ENCODE measurements at places on chromosomes 4 and X.

DNA sequence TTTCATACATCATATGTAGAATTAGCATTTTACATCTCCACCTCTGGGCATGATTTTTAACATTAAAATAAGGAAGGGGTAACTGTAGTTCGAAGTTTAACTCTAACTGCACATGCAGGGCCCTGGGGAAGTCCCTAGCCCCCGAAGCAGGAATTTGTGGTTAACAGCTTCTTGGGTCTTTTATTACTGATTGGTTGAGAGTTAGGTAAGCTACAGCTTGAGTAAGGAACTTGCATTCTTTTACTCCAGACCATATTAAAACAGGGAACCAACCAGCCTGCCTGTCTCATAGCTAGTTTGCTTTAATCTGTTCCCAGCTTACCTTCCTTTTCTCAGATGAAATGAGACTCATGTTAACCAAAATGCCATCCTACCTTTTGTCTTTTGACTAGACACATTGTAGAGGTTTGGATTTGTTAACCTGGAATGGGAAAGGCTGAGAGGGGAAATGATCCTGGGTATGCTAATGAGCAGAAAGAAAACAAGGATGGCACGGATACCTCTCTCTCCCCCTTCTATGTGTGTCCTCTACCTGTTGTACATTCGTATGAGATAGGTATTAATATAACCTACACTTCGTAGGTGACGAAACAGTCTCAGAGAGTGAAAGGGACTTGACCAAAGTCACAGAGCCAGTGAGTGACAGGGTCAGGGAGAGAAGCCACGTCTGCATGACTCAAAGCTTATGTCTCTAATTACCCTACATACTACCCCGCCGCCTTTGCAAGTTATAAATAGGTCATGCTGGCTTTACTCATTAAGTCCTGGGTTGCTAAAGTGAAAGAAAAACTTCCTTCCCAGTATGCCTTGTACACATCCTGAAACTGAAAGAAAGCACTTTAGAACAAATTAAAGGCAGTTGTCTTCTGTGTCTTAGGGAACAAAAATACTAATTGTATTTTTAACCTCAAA is 119.5 kb upstream of the AFF2 start:
- peak; percentile 21 for DNase-seq

DNA sequence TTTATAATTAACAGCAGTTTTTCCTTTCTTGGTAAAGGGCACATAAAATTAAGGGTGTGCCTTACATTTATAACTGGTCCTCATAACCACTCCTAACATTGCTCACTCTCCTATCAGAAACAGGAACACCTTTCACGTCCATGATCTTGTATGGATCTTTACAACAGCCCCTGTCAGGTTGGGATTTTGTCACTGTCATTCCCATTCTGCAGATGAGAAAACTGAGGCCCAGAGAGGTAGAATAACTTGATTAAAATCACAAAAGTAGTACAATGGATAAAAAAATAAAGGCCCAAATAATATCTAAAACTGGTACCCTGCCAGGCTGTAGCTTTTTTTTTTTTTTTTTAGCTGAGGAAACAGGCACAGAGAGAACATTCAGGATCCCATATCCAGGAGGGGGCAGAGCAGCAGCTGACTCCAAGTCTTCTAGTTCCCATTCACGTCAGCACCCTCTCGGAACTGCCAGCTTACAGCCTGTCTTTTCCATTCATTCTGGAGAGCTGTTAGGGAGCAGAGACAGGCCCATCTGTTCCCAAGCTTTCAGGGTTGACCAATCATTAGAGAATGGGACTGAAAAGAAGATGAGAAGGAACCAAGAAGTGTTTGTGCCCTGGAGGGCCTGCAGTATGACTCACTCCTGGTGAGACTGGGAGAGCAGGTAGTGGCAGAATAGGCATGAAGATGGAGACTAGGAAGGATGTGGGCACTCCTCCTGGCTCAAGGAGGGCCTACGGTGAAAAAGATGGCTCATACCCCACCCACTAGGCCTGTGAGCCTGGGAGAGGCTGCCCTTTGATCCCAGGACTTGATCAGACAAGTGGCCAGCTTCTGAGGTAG is 7.3 kb downstream of the SUV39H1 start:
- DNase-seq: peak; percentile 12

- DNase-seq: no peak
Observed at GRCh38 chrX:71111141-71111843, at the start of gene IL2RG. TSS of gene IL2RG (minus strand) at chrX:71111577. CDS start at chrX:71111539, 38 bp downstream.

DNA sequence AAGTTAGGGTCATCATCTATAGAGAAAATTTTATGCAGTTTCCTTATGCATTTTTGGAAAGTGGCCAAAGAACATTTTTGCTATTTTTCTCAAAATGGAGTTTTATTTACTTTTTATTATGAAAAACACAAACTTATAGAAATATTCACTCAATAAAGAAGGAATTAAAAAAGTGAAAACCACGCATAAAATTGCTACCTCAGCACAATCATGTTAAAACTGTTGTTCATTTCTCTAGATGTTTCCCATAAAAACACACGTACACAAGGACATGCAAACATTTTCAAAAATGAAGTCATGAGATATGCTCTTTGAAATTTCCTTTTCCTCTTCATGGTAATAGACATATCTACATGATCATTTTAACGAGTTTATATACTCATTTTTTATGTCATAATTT is 536.8 kb upstream of the MAGEB18 start:
- no peak for DNase-seq

GRCh38 chr4:4585012-4585670 is 43.3 kb upstream of the STX18 start:
- no peak for DNase-seq

- no peak for DNase-seq
Observed at GRCh38 chrX:274904-275475, 6.2 kb upstream of the PLCXD1 start.

- no peak for DNase-seq
Observed at GRCh38 chrX:65910899-65911298, 129.0 kb downstream of the VSIG4 start.

GRCh38 chr4:38082424-38083385 is 122.5 kb downstream of the PTTG2 start:
- DNase-seq: no peak

DNA sequence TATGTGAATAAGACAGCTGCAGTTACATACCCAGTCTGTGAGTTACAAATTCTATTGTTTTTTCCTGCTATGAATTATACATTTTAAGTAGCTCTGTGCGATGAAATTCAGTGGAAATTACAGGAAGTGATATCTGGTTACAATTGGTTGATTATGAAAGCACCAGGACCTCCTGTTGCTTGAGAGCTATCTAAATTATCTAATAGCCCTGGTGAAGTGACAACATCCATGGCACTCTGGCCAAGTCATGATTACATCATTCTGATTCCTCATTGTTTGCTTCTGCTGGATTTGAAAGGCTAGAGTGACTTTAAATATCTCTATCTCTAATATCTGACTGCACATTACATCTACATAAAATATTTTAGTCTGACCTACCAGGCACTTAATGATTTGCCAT is 515.0 kb downstream of the CFAP47 start:
- no peak for DNase-seq

- no peak for DNase-seq
Observed at GRCh38 chr4:827209-828081, 1.5 kb upstream of the CPLX1 start.

- DNase-seq: peak; percentile 38
Observed at GRCh38 chr4:66911880-66912279, 633.4 kb downstream of the CENPC start.

GRCh38 chr4:99811850-99812249 is 4.8 kb upstream of the DAPP1 start:
- no peak for DNase-seq

DNA sequence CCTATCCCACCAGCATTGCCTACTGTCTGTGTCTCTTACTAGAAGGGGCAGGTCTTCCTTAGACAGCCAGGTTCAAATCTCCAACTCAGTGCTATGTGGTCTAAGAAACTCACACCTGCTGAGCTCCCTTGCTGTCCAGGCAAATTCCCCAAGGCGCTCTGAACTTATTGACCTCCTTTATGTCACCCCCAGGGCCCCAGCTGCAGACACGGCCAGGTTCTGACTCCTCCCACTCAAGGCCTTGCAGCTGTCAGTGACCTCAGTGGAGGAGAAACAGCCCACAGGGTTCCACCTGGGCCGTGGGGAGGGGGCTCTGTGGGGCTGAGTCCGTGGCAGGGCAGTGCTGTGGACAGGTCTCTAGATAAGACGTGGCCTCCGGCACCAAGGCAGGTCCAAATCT is 42.1 kb upstream of the PSAPL1 start:
- no peak for DNase-seq

GRCh38 chr4:139622901-139623381 is 42.7 kb upstream of the MGST2 start:
- no peak for DNase-seq

GRCh38 chr4:145218251-145218650 is 37.9 kb upstream of the OTUD4 start:
- no peak for DNase-seq

- no peak for DNase-seq
Observed at GRCh38 chr4:152095701-152096070, 334.9 kb upstream of the GATB start.

DNA sequence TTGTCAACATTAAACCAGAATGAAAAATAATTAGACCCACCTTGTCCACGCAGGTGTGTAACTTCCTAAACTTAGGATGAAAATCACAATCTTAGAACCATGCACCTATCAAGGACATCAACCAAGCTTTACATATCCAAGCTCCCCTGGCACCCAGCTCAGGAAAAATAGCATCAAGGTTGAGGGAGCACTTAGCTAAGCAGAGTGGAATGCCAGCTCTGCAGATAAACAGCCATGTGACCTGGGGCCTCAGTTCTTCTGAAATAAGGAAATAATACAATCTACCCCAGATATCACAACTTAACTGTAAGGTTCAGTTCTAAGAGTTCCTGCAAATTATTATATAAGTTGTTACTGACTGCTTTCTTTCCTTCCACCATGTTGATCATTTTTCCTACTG is 64.7 kb downstream of the DHX15 start:
- peak; percentile 53 for DNase-seq

DNA sequence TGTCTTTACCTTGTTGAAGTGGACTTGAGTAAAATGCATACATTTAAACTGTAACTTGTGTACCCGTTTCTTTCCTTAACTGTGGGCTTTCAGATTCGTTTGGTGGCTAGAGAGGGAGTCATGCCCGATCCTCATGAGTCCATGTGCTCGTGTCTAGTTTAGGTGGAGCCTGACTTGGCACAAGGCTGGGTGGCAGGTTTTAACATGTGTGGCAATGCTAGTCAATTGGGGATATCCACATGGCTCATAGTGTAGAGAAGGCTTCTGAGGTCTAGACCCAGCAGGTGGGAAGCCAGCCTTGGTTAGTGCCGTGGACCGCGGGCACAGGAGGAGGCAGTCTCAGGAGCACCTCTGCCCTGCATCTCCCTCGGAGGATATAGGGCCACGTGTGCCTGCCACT is 48.5 kb upstream of the CLCN4 start:
- DNase-seq: no peak

- no peak for DNase-seq
Observed at GRCh38 chr4:57156242-57156990, 46.2 kb upstream of the IGFBP7 start.

GRCh38 chr4:26021417-26022345 is 107.7 kb downstream of the SMIM20 start:
- no peak for DNase-seq

GRCh38 chr4:53019485-53020382 is 157.6 kb downstream of the RASL11B start:
- DNase-seq: no peak

- DNase-seq: no peak
Observed at GRCh38 chr4:181581983-181582382, 661.2 kb upstream of the TENM3 start.

DNA sequence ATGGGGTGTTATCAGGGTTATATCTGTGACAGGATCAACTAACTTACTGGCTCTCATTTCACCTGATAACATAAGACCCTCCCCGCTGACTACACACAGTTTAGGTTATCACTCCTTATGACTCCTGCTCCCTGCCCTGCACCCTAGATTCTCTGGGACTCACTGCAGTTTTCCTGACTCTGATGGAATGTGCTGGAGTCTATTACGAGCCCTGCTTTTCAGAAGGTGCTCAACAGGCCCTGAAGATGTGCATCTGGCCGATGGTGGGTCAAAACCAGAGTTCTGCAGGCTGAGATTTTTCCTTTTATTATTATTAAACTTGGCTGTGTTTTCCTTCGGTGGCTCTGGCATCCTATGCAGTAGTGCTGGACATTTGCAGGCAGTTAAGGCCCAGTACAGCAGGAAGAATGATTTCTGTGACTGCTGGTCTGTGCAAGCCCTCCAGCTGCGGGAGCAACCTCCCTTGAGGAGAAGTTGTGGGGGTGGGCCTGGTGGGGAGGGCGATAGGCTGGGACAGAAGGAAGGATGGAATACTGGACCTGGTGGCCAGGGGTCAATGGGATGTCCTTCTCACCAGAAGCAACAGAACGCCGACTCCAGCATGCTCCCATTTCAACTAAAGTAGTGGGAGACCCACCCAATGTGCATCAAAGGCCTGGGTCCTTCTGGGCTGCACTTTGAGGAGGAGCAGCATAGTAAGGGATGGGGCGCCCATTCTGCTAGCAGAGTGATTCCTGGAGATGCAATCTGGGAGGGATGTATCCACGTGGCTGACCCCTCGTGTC is 11.0 kb downstream of the SOD3 start:
- DNase-seq: no peak

DNA sequence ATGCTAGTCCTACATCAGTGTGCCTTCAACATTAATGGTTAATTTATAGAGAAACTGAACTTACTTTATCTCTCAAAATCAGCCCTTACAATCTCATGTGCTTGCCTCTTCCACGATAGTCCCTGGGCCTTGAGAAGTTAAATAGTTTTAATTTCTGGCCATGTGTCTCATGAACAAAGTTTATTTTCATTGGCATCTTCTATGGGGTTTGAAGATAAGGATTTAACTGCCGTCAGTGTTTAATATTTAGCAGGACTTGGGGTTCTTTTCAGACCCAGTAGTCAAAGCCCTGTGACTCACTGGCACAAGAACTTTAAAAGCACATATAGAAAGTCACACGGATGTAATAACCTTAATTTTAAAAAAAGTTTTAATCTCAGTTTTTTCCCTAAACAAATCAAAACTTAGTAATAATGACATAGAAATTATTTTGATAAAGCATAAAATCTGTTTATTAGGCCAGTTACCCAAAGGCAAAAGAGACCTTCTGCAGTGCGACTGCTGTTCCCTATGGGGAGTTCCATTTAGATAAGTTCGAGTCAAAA is 10.1 kb upstream of the MPP1 start:
- no peak for DNase-seq

GRCh38 chr4:162681212-162681611 is 485.5 kb downstream of the NAF1 start:
- DNase-seq: no peak

DNA sequence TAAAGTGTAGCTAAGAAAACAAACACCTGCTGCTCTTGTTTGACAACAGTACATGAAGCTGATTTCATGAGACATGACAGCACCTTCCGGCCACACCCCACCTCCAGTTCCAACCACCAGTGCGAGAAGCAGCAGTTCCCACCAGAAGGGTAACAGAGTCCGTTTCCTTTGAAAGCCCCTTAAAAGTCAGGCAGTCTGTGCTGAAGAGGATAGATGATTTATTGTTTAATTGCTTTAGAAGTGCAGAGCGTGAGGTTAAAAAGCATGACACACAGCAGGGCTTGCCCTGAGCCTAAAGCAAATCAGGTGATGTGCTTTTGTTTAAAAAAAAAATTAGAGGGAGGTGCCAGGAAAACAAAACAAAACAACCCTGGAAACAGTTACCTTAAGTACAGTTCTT is 82.6 kb downstream of the HADH start:
- DNase-seq: no peak
